Substantia nigra (tissue), 51 donors: ENCODE measurements at places on chromosomes 4 and X.

- peak; percentile 29 for DNase-seq
Measured at GRCh38 chr4:170025523-170026252, 507 bp downstream of the MFAP3L start.

- DNase-seq, result no peak
Measured at GRCh38 chr4:104752337-104752736, 257.6 kb upstream of the CXXC4 start.

DNA sequence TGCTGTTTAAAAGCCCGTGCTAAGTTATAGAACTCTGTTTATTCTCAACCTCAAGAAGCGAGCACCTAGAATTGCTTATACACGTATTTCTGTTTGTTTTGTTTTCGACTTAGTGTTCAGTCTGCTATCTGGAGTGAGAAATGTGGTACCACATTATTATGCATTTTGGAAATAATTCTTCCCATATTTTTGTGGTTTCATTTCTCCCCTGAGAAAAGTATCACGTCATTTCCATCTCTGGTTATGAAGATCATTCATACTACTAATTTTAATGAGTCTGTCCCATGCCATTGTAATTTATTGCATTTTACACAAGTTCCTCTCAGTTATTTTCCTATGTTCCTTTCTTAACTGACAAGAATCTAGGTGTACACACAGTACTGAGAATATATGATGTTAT is 186.0 kb downstream of the DCHS2 start:
- no peak for DNase-seq

DNA sequence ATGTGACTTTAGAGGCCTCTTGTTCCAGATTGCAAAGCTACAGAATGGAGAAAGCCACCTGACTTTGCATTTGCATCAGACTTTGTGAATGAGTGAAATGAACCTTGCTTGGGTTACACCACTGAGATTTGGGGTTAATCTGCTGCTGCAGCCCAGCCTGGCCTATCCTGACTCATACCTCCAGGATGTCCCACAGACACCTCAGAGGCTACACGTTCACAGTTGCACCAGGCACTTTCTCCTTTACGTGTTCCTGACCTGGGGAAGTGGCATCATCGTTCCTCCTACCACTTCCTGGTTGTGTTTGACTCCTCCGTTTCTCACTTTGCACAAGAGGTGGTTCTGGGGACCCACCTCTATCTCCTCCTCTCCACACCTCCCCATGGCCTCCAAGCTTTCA is 9.2 kb upstream of the SORCS2 start:
- DNase-seq, result no peak

DNA sequence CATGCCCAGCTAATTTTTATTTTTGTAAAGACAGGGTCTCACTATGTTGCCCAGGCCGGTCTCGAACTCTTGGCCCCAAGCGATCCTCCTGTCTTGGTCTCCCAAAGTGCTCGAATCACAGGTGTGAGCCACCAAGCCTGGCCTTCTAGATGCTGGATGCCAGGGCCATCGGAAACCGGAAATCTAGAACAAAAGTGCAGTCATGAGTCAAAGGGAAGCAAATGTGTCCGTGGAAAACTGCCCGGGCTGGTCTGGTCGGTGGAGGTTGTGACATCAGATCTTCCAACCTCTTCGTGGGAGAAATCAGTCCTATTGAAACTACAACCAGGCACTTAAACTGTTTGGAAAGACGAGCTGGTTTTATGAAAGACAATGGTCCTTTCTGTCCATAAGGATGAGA is 92.3 kb upstream of the SHOX start:
- no peak for DNase-seq

- no peak for DNase-seq
Measured at GRCh38 chrX:127389900-127390299, 570.4 kb downstream of the PRR32 start.

GRCh38 chrX:105527759-105528158 is 294.6 kb upstream of the NRK start:
- no peak for DNase-seq

DNA sequence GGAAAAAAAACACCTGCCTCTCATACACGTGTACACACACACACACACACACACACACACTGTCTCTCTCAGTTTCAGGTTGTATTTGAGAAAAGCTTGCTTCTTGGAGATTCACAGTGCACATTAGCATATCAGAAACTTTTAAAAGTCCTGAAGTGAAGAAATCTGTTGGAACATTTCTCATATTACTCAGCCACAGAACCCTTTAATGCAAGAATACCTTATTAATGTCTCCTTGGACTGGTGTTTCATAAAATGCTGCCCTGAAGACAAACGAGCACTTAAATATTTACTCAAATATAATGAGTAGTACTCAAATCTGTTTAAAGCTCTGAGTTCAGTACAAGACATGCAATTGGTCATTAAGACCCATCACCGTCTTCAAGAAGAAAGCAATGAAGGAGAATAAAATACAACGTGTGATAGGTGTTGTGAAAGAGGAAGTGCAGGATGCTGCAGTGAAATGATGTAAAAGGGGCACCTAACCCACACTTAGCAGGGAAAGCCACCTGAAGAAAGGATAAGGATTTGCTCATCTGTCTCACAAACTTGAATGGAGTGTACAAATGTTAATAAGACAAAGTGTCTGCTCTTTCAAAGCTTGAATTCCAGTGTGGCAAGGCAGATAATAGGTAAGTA is 57.0 kb downstream of the DCLK2 start:
- no peak for DNase-seq

DNA sequence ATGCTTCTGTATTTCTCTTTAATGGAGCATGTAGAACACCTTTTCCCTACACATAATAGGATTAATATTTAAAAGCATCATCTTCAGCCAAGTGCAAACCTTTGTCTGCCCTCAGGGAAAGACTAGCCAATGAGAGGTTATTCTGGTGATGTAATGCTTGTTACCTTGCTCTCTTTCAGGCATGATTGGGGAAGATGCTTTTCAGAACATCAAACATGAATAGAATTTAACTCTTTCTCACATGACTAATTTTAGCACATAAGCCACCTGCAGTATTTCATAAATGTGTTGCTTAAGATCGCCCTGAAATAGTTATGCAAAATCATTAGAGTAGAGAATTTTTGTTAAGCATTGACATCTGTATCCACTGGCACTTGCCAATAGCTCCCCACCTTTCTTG is 10.7 kb upstream of the EPGN start:
- no peak for DNase-seq

DNA sequence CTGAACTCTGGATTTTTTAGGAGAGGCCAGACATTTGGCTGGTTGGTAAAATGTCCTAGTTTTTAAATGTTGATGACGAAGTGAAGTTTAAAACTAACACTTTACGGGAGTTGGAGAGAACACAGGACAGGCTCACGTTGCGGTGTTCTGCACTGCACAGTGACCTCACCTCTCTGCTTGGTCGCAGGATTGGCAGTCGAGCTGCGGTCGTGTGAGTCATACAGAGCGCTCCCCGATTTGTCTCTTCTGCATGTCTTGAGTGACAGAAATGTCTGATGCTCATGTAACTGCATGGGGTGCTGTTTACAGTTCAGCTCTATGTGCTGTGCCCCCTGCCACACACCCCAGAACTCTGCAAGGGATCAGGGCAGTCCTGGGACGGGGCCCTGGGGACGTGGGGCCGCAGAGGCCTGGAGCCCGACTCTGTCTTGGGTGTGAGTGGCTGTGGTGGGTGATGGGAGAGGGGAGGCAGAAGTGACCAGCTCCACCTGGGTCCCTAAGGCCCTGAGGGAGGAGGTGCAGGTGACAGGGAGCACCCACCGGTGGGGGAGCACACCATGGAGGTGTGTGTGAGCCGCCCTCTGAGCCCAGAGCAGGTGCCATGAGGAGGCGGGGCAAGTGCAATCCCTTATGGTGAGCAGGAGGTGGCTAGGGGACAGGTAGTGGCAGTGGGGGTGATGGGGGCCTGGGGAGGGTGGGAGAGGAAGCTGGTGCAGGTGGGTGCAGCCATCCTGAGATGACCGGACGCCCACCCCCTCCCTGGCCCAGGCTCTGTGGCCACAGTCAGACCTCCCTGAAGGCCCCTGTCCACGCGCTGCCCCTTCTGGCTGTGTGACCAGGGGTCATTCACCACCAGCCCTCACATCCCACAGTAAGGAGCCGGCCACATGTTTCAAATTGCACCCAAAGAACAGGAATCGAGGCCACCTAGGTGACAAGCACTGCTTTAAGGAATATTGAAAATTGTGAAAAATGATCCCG is 77.9 kb upstream of the ADRA2C start:
- DNase-seq, result no peak

DNA sequence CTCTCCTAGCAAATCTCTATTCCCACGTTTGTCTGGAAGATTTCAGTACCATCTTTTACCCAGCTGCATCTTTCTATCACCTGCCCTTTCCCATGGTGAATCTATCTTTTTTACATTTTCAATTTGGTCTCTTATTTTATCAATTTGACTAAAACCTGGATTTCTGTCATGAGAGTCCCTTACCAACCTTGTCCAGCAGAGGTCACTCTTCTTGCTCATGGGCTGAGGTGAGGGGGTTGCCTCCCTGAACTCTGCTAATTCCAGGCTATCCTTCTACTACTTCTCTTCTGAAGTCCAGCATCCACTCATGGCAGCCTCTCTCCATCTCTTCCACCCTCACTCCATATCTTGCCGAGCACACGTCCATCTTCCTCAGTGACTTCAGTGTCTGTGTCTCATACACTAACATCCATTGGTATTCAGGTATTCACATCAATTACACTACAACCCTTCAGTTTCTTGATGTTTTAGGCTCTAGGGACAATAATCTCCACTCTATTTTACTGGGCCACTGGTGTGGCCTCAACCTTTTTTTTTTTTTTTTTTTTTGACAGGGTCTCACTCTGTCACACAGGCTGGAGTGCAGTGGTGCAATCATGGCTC is 17.8 kb upstream of the ZNF827 start:
- no peak for DNase-seq
